Activated T-cell treated with anti-CD3 and anti-CD28 coated beads, Interleukin-2, amount 50 U/mL, for 72 hours (primary cell): ENCODE measurements at places on chromosomes 16 and 17. TPM values are rescaled to one million over a fixed set of nuclear protein-coding genes. Genes with fewer than 3 reads are reported as not detected.

GRCh38 chr17:75908201-75908600, 3.5 kb upstream of the MRPL38 start:
- no peak for DNase-seq

- DNase-seq = peak; percentile 35
Measured at GRCh38 chr16:9092978-9093344, 1.5 kb downstream of the HAPSTR1 start.

- no peak for DNase-seq
Measured at GRCh38 chr17:30552994-30553566, 75.9 kb downstream of the GOSR1 start.

Gene CBX1
- total RNA-seq = 62.3 TPM

Gene ABAT
- 12.8 TPM for total RNA-seq

- no peak for DNase-seq
Measured at GRCh38 chr17:64579917-64580316, 73.1 kb downstream of the CEP95 start.

GRCh38 chr16:85898521-85899442, at the start of gene IRF8:
IRF8 (plus strand) TSS chr16:85899162; CDS start chr16:85903016, 3,854 bp downstream.
- DNase-seq = peak; percentile 84

Gene RPH3AL
- 3.5 TPM for total RNA-seq

DNA sequence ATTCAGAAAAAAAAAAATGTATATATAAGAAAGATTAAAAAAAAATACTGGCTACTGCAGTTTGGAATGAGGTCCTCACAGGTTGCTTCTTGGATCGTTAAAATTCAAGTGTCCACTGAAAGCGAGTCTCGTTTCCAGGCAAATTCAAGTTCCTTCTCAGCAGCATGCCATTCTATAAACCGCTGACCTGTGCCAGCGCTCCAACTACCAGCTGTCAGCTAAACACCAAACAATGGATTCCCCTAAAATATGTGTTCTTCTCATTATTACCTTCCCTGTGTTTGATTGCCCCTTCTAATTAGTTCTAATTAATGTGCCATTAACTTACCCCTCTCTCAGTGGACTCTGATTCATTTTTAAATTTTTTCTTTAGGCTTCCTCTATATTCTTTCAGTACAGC, 92.4 kb downstream of the DNAH9 start:
- no peak for DNase-seq

Gene TEKT5
- total RNA-seq = 0.23 TPM

DNA sequence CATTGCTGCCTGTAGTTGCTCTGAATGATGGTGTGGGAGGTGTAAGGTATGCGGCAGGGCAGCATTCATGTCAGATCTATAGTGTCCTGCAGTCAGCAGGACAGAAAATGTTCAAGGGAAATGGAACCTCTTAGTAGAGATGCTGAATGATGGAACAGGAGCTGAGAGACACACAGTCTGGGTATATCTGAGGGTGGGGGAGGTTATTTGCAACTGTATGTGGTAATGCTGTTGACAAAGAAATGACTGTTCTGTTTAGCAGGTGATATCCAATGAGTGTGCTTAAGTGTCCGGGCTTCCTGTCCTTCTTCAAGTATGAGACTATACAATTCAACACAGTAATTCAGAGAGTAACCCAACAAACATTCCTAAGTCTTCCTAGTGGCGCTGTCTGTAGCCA, 46.6 kb downstream of the STH start:
- no peak for DNase-seq

Gene OMG
- total RNA-seq = 1.1 TPM

Gene NTN1
- total RNA-seq = 1.5 TPM

DNA sequence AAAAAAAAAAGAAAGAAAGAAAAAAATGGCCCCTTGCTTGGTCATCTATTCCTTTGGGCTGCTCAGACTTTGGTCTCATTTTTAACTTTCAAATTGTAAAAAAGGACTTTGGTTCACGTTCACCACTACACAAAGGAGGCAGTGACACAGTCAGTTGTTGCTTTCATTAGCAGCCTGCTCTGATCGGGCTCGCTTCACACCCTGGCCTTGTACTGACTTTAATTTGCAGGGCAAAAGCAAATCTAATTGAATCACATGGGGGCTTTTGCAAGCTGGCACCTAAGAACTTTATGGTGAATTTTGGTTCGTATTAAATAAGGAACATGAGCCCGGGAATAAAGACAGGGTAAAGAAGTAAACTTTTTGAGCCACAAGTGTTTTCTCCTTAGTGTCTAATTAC, 103.6 kb upstream of the CDH11 start:
- DNase-seq = no peak

Gene KREMEN2
- total RNA-seq = 0.12 TPM

DNA sequence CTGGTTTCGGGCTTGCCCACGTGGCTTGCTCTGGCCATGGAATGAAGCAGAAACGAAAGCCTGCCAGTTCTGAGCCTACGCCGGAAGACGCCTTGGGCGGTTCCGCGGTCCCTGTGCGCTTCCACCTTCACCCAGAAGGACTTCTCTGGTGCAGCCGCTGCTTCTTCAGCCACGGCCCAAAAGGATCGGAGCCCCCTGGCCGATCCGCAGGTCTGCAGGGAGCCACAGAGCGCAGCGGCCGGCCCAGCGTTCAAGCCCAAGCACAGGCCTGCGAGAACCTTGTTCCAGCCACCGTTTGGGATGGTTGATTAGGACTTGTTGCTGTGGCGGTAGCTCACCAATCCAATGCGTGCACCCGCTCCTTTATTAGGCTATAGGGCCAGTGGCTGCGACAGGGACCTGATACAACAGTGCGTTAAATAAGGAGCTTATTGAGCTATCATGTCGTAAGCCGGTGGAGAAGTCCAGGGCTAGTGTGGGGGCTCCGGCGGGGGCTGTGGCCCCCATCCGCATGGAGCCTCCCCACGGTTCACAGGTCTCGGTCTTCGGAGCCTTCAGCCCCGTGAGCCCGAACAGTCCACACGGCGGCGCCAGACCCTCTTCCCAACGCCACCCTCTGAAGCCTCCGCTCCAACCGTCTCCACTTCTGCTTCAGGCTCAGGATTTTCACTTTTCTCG, 10.2 kb upstream of the MPP2 start:
- DNase-seq = peak; percentile 59

Gene TP53TG3
- total RNA-seq = not detected

GRCh38 chr16:62717026-62717425, 680.8 kb upstream of the CDH8 start:
- DNase-seq = no peak

- DNase-seq = no peak
Measured at GRCh38 chr17:1650731-1651558, 1.3 kb upstream of the RILP start.

Gene TBC1D28
- not detected for total RNA-seq

- peak; percentile 57 for DNase-seq
Measured at GRCh38 chr16:10751291-10751697, 7.7 kb downstream of the NUBP1 start.

DNA sequence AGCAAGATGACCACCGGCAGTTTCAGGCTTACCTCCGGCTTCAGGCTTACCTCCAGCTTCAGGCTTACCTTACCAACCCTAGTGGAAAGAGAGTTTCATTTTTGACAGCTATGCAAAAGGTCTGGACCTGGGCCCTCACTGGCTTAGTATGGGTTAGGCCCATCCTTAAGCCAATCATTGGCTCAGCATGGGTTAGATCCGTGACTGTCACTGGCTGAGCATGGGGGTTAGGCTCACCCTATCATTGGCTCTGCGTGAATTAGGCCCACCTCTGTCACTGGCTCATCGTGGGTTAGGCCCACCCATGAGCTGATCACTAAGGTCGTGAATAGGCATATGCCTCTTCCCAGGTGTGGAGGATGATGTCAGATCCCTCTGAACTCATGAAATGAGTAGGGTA, 8.1 kb downstream of the NDE1 start:
- DNase-seq = no peak

- DNase-seq = no peak
Measured at GRCh38 chr16:55565086-55565485, 1.4 kb upstream of the CAPNS2 start.

GRCh38 chr16:11524098-11524760, 62.5 kb downstream of the LITAF start:
- DNase-seq = no peak

Gene DBNDD1
- total RNA-seq = 1.4 TPM

DNA sequence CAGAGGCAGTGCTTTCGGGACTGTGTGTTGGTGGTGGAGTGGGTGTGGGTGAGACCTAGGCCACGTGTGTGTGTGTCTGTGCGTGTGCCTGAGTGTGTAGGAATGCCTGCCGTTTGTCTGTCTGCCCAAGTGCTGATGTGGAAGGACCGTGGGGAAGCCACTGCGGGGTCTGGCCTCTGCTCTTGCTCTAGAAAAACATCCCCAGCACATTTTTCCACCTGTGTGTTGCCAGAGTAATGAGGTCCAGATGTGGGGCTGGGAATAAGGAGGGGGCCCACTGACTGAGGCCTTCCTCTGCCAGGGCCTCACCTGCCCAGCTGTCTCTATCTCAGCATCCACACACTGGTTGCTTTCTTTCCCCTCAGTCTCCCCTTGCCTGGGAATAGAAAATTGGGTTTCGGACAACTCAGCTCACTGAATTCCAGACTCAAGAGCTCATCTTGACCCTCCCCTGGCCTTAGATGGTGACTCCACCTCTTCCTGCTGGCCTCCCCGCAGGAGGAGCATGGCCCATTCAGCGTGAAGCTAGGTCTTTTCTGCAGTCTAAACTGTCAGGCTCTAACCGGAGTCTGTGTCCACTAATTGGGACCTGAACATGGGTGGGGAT, 7.6 kb downstream of the SGCA start:
- DNase-seq = no peak

DNA sequence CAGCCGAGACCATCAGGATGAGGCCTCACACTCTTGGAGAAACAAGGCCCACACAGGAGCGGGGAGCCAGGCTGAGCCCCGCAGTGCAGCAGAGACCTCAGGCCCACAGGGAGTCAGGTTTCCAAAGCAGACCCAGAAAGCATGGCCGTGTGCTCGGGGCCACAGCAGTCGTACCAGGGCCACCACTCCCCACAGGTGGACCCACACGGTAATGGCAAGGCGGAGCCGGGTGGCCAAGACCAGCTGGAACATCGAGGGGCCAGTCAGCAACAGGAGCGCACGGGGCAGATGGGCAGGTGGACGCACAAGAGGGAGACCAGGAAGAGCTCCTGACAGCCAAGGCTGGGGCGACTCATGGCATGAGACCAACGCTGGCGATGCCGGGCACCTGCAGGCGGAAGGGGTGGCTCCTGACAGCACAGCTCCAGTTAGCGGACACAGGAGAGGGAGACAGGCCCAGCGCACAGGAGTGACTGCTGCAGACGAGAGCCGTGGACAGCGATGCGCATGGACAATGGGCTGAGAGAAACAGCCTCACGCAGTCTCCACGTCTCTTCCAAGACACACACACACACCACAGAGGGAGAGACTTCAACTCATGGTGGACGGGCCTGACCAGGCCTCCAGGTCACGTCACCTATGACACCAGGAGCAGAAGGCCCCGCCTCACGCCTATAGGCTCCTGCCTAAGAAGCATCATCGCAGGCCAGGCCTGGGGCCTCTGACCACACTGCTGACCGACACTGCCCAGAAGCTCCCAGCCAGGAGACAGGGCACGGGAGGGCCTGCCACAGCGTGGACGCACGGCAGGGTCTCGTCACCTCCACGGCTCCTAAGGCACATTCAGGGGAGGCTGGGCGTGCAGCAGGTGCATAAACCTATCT, 58.6 kb downstream of the ZNF778 start:
- no peak for DNase-seq

Gene XYLT2
- total RNA-seq = 24.2 TPM

DNA sequence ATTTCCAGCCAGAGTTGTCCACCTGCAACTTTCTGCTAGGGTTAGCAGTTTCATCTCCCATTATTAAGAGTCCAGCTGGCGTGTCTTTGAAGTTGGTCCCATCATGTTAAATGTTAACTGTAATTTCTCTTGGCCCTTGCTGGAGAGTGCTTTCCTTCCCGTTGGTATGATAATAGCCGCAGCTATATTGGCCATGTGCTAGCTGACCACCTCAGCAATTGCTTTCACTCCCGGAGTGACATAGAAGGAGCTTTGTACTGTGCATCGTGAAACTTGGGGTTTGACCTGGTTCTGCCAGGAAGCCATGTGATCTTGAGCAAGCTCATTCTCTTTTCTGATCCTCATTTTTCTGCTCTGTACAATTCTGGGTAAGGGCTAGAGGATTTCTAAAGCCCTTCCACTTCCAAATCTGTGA, 81.0 kb upstream of the TBX2 start:
- DNase-seq = no peak

- DNase-seq = no peak
Measured at GRCh38 chr16:87540072-87540896, 47.5 kb upstream of the ZCCHC14 start.

DNA sequence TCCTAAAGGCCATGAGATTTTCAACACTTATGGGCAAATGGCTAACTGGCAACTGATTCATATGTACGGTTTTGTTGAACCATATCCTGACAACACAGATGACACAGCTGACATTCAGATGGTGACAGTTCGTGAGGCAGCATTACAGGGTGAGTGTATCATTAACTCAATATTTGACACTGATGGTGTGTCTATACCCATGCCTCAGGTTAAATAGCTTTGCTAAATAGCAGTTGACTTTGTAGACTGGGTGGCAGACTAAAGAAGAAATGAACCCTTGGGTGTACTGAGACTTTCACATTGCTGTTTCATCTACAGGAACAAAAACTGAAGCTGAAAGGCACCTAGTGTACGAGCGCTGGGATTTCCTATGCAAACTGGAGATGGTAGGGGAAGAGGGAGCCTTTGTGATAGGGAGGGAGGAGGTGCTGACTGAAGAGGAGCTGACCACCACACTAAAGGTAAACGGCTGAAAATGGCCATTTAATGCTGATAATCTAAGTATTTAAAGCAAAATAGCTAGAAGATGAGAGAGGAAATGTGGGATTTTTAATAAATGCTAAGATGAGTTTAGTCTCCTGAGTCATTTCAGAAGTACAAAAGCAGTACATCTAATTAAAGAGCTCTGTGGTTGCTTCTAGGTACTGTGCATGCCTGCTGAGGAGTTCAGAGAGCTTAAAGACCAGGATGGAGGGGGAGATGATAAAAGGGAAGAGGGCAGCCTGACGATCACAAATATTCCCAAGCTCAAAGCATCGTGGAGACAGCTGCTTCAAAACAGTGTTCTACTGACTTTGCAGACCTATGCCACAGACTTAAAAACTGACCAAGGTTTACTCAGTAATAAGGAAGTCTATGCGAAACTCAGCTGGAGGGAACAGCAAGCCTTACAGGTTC, 3.0 kb downstream of the SETD6 start:
- no peak for DNase-seq

Gene RDM1
- 8.4 TPM for total RNA-seq

DNA sequence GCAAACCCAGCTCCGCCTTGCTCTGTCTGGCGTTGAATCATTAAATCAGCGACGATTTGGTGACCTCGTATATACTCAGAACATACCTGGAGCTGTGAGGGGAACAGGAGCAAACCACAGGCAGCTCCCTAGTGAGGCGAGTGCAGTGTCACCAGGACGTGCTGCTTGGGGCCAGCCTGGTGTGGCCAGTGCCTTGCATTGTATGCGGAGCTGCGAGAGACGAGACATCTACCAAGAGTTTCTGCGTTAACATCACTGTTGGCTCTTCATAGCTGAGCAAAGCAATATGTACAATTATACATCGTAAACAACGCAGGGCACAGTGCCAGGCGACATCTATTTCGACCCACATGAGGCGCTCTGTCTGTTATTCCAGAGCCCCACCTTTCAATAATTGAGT, 27.9 kb downstream of the MINK1 start:
- DNase-seq = no peak
